Upper lobe of left lung (tissue), 6 donors: ENCODE measurements at places on chromosomes 7 and 10. TPM values are rescaled to one million over a fixed set of nuclear protein-coding genes. Genes with fewer than 3 reads are reported as not detected.

DNA sequence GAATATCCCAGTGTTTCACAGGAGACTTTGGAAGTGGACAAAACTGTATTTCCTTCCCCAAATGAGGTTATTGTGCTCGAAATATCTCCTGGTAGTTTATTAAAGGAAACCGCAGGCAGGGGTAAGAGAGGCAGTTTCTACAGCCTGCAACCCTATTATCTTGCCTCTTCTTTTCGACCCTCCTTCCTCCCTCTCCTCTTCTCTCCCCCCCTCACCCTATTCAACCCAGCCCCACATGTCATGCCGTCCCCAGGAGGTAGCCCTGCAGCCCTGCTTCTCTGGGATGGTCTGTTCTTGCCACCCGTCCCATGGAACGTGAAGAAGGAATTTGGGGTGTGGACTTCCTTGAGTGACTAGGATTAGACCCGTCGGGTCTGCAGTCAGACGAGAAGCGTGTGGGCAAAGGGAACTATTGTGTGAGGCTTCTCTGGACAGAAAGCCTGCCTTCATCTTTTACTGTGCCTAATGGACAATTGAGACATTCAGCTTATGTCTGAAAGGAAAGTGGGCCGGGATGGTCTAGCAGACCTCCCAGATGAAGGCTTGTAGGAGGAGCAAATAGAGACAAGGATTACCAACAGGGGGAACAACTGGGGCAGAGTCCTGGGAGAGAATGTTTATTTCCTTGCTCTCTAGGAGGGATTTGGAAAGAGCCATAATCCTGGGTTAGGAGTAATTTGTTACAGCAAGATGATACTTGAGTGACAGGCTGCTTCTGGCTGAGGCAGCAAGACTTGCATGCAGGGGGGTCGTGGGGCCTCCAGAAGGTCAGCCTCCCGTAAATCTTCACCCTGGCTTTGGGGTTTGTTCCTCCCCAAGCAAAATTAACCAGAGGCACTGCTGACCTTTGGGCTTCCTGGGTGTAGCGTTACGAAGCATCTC lies 77.8 kb downstream of the TCF7L2 start:
- peak overlapping the region; percentile 30 for H3K27ac ChIP-seq
- H3K27me3 ChIP-seq = no peaks in the 10 kb centered on the region
- peaks cover 21% of the 10 kb centered on the region for H3K4me1 ChIP-seq
- no peak for DNase-seq
- no peaks in the 10 kb centered on the region for H3K36me3 ChIP-seq

- H3K4me1 ChIP-seq = no peaks in the 10 kb centered on the region
- H3K4me3 ChIP-seq = no peak overlapping the region
- H3K27me3 ChIP-seq = no peaks in the 10 kb centered on the region
- no peak for DNase-seq
Measured at GRCh38 chr10:22550732-22551131, 163.6 kb downstream of the PIP4K2A start.

- H3K27ac ChIP-seq = no peak overlapping the region
- H3K4me3 ChIP-seq = peak overlapping the region; percentile 25
- no peaks in the 10 kb centered on the region for H3K36me3 ChIP-seq
Measured at GRCh38 chr7:44324481-44325200, 753 bp downstream of the CAMK2B start.

SORBS1 gene
- total RNA-seq = 55.3 TPM

PTEN gene
- total RNA-seq = 132 TPM

LHFPL3 gene
- total RNA-seq = not detected

GRCh38 chr7:1432411-1433082 lies 26.7 kb downstream of the MICALL2 start:
- peaks cover 4% of the 10 kb centered on the region for H3K27me3 ChIP-seq
- no peaks in the 10 kb centered on the region for H3K4me1 ChIP-seq
- H3K27ac ChIP-seq = no peak overlapping the region
- no peak overlapping the region for H3K4me3 ChIP-seq
